ENCODE measurements at places on chromosomes 7 and 10.

GRCh38 chr7:150351587-150352194, 10.3 kb upstream of the RARRES2 start:
- no peak for DNase-seq

DNA sequence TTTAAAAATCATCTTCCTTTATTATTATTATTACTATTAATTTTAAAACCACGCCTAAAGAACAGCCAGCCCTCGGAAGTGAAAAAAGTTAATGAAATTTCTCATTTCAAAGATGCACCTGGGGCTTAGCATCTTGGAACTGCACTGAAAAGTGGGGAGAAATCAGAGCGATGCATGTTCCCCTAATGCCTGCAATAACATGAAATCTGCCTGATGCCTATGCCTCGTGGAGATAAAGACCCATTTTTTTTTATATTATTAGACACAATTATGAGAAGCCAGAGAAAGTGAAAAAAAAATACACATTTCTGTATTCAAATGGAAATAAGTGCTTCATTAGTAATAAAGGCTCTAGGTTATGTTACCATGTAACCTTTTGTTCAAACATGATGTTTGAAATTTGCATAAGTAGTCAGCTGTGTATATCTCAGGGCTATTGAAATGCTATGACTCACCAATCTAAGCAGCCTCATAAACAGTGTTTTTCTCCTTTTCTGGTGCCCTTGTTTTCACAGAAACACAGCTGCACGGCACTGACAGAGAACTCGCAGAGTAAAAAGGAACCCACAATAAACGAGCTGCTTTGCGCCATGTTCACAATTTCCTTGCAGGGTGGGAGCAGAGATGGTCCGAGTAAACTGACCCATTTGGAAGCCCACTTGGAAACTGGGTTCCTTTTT, 175.8 kb upstream of the PRKCQ start:
- DNase-seq, result no peak

GRCh38 chr10:124652200-124652599, 92.0 kb downstream of the FAM53B start:
- no peak for DNase-seq

GRCh38 chr7:147363101-147363500, 1227.5 kb upstream of the C7orf33 start:
- no peak for DNase-seq

DNA sequence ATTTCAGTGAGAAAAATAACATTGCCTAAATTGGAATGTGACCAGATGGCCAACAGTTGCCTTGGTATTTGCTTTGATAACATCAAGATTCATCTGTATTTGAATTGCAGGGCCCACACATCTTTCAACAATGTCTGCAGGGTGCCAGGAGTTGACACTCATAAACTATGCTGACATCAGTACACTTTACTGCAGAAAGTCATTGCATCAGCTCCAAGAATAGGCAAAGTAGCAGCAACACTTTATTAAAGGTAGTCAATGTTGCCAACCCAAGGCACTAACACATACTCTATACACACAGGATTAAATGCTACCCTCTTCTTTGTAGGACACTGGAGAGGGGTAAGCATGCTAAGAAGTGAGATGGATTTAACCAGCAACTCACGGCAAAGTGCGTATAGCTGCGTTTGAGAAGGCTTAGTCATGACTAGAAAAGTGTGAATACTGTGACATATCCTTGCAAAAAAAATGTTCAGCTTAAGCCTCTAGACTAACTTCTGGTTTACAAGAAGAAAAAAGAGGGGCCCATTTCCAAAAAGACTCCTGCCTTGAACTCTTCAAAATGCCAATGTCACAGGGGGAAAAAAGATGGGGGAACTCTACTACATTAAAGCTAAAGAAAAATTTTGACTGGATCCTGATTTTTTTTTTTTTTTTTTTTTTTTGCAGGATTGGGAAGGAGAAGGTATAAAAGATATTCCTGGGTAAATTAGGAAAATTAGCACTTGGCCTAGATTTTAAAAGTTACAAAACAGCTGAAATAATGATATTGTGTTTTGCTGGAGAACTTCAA, 2.2 kb downstream of the BBIP1 start:
- DNase-seq, result no peak
